ENCODE measurements at places on chromosomes 13 and 19.
A peak's percentile ranks its signal among the peaks of the same experiment; 100 is the strongest.

DNA sequence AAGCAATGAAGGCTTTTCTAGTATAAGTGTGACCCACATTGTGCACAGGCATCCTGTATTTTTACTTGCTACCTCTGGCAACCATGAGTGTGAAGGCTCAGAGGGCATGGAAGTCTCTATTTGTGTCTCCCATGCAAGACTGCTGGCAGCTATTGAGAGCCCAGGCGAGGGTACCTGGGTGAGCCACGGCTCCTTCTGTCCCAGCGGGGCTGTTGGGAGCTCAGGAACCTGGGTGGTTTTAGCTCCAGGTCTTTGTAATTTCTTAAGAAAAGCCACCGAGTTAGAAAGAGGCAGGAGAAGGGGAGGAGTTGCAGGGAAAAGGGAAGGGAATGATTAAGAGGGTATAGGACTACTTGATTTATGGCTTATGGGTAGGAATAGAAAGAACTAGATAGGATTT is 190.4 kb upstream of the SOX1 start:
- no peaks in the 10 kb centered on the region for H3K4me1 ChIP-seq
- no peak overlapping the region for H3K27ac ChIP-seq
- DNase-seq, result no peak
- H3K36me3 ChIP-seq, result no peaks in the 10 kb centered on the region
- H3K27me3 ChIP-seq, result peaks cover 4% of the 10 kb centered on the region
- H3K4me3 ChIP-seq, result no peak overlapping the region

GRCh38 chr13:66553391-66553790 is 676.7 kb downstream of the PCDH9 start:
- H3K27ac ChIP-seq, result no peak overlapping the region
- H3K4me1 ChIP-seq, result no peaks in the 10 kb centered on the region
- H3K36me3 ChIP-seq, result no peaks in the 10 kb centered on the region
- no peak for DNase-seq
- H3K4me3 ChIP-seq, result no peak overlapping the region

GRCh38 chr19:2726160-2726855 is 5.1 kb upstream of the DIRAS1 start:
- H3K27me3 ChIP-seq, result no peaks in the 10 kb centered on the region
- H3K4me3 ChIP-seq, result no peak overlapping the region
- H3K4me1 ChIP-seq, result no peaks in the 10 kb centered on the region

- no peaks in the 10 kb centered on the region for H3K4me1 ChIP-seq
- no peak overlapping the region for H3K4me3 ChIP-seq
- no peaks in the 10 kb centered on the region for H3K27me3 ChIP-seq
- DNase-seq, result no peak
- no peak overlapping the region for H3K27ac ChIP-seq
Measured at GRCh38 chr13:106533943-106534638, 1.4 kb downstream of the EFNB2 start.

DNA sequence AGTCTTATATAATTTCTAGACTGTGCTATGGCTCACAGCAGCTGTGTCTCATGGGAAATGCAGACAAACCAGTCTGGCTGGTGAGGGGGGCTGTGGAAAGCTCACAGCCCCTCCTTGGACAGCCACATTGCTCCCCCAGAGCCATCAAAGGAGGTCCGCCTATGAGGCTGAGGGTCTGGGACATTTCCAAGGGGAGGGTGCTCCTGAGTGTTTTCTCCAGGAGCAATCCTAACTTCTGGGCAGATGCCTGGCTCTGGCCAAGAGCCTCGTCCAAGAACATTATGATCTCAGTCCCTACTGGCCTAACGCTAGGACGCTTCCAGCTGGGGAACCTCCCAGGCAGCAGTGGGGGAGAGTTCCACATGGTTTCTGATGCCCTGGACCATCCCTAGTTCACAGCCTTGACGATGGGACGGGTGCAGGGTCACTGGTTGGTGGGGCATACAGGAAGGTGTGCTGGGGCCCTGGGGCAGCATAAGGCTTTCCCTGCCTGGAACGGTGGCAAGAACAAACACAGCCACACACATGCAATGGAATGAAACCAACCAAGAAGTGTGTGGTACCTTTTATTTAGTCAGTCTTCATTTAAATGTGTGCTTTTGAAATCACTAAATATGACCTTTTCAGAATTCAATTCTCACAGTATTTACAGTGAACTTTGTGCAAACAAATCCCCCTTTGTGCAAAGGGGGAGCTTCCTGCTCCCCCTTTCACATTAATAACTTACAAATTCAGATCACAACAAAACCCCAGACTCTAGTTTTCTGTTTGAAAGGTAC is 60.6 kb downstream of the CDADC1 start:
- H3K36me3 ChIP-seq, result no peaks in the 10 kb centered on the region
- DNase-seq, result no peak
- no peaks in the 10 kb centered on the region for H3K27me3 ChIP-seq

- no peak overlapping the region for H3K4me3 ChIP-seq
- no peaks in the 10 kb centered on the region for H3K27me3 ChIP-seq
- no peaks in the 10 kb centered on the region for H3K36me3 ChIP-seq
- DNase-seq, result no peak
- H3K4me1 ChIP-seq, result no peaks in the 10 kb centered on the region
Measured at GRCh38 chr13:103539721-103540381, 473.6 kb upstream of the SLC10A2 start.

GRCh38 chr19:19345232-19345631 is 24.6 kb downstream of the MAU2 start:
- H3K27me3 ChIP-seq, result no peaks in the 10 kb centered on the region
- peaks cover 91% of the 10 kb centered on the region for H3K36me3 ChIP-seq
- DNase-seq, result no peak
- no peak overlapping the region for H3K27ac ChIP-seq
- no peak overlapping the region for H3K4me3 ChIP-seq

DNA sequence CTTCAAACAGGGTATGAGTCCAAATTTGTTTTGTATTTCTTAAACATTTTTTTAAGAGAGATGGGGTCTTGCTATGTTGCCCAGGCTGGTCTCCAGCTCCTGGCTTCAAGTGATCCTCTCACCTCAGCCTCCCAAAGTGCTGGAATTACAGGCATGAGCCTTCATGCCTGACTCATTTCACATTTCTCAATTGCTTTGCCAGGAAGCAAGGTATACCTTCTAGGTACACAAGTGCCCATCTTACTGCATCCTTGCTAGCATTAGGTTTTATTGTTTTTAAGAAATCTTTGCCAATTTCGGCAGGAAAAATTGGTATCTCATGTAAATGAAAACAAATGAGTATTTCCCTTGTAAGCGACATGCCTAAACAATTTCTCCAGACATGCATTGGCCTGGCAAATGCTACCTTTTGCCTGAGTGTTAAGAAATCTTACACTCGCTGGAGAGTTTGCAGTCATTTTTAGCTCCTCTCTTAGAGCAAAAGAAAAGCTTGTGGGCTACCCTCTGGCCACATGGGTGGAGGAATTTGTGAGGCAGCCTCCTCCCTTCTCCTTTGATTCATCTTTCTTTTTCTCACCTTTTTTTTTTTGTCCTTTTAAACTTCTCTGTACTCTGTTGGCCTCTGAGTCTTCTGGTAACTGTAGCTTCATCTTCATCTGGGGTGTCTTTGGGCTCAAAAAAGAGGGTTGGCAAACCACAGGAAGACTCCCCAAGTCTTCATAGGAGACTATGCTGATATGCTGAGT is 33.0 kb downstream of the ACTL9 start:
- H3K4me3 ChIP-seq, result no peak overlapping the region
- H3K27ac ChIP-seq, result peak overlapping the region; percentile 79
- DNase-seq, result peak; percentile 29
- peaks cover 57% of the 10 kb centered on the region for H3K4me1 ChIP-seq

DNA sequence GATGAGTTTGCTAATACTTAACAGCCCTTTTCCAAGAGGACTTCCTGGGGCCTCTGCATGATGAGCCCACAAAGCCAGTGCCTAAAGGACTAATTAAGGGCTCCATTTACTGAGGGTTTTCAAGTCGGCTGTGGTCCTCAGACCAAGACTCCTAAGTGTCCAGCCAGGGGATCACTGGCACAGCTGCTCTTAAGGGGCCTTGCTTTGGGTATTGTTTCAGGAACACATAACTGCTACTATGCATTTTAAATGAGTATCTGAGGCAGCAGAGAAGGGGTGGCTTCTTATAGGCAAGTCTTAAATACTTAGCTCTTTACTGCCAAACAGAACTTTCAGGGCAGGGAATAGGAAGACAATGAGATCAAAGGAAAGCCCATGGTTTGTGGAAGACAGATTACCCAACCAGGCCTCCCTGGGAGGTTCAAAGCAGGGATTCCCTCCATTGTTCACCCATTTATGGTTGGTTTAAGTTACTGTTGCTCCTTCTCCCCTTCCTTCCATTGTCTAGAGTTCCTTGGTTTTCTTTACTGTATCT is 61.9 kb downstream of the TNFRSF19 start:
- H3K4me1 ChIP-seq, result no peaks in the 10 kb centered on the region
- H3K4me3 ChIP-seq, result no peak overlapping the region
- no peak overlapping the region for H3K27ac ChIP-seq
- DNase-seq, result no peak

GRCh38 chr19:36547001-36547732 is 19.1 kb upstream of the ZNF260 start:
- peaks cover 95% of the 10 kb centered on the region for H3K36me3 ChIP-seq
- H3K4me3 ChIP-seq, result no peak overlapping the region
- H3K27ac ChIP-seq, result no peak overlapping the region
- no peak for DNase-seq
- no peaks in the 10 kb centered on the region for H3K4me1 ChIP-seq
- H3K27me3 ChIP-seq, result no peaks in the 10 kb centered on the region

GRCh38 chr13:84569366-84569765 is 687.1 kb upstream of the SLITRK1 start:
- H3K4me3 ChIP-seq, result no peak overlapping the region
- no peak overlapping the region for H3K27ac ChIP-seq
- DNase-seq, result no peak
- H3K36me3 ChIP-seq, result no peaks in the 10 kb centered on the region
- no peaks in the 10 kb centered on the region for H3K27me3 ChIP-seq
- H3K4me1 ChIP-seq, result 0 out of 2 replicates have a peak, but pooled peaks cover 3% of the 10 kb centered on the region

- DNase-seq, result no peak
- no peak overlapping the region for H3K4me3 ChIP-seq
- H3K27ac ChIP-seq, result no peak overlapping the region
- H3K27me3 ChIP-seq, result no peaks in the 10 kb centered on the region
Measured at GRCh38 chr19:3269916-3270671, 45.6 kb downstream of the CELF5 start.

DNA sequence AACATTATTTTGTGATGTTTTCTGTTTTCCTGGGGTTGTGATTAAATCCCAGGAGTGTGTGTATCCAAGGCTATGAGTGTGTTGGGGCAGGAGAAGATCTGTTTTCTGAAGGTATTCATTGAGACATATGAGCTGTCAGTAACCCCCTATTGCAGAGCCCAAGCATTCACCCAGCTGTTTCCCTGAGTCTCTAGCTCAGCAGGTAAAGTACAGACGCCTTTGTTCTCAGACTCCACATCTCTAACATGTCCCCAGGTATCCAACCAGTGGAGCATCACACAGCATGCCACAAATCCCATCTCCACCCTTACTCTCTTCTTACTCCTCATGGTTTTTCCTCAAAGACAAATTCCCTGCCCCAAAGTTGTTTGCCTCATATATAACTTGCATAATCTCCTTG is 213.6 kb downstream of the PCDH20 start:
- DNase-seq, result no peak
- no peaks in the 10 kb centered on the region for H3K4me1 ChIP-seq
- H3K36me3 ChIP-seq, result no peaks in the 10 kb centered on the region
- H3K4me3 ChIP-seq, result no peak overlapping the region

- no peak overlapping the region for H3K27ac ChIP-seq
- no peaks in the 10 kb centered on the region for H3K4me1 ChIP-seq
- DNase-seq, result no peak
- no peaks in the 10 kb centered on the region for H3K36me3 ChIP-seq
- H3K4me3 ChIP-seq, result no peak overlapping the region
Measured at GRCh38 chr13:100473501-100474044, 115.0 kb downstream of the GGACT start.

DNA sequence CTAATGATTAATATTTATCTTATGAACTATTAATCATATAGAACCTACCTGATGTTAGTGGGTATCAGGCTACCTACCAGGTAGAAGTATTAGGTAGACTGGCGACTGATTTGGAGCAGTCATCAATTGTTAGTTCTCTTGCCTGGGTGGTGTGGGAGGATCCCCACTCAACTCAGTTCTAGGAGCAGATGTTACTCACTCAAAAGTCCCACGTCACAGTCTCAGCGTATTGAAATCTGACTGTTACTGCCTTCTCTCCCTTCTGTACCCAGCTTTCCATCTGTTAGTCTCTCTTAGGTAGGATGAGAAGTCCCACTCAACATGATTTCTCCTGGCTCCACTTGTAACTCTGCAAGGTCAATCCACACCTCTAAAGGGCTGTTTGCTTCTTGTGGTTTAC is 102.7 kb downstream of the OLFM4 start:
- DNase-seq, result no peak
- no peaks in the 10 kb centered on the region for H3K27me3 ChIP-seq
- H3K27ac ChIP-seq, result no peak overlapping the region
- H3K36me3 ChIP-seq, result no peaks in the 10 kb centered on the region
- no peak overlapping the region for H3K4me3 ChIP-seq

DNA sequence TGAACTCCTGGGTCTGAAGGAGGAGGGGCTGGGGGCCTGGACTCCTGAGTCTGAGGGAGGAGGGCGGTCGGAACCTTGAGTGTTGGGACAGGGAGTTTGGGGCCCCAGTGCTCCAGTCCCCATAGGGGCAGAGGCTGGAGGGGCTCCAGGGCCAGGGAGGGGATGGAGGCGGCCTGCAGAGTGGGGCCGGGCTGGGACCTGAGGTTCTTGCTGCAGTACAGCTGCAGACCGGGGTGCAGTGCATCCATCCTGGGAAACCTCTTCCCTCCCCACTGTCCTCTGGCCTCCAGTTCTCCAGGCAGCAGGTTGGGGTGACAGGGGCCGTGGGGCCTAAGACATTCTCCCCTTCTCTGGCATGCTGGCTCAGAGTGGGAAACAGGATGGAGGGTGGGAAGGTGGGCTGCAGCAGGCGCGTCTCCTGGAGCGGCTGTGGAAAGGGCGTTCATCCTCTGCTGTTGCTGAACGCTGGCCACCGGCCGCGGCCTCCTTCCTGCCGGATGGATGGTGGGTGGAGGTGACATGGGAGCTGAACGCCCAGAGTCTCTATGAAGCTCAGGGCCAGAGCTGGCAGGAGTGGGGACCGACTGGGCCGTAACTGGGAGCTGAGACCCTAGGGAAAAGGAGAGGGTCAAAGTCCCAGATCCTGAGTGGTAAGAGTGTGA is 1.6 kb downstream of the BRSK1 start:
- H3K27ac ChIP-seq, result no peak overlapping the region
- no peaks in the 10 kb centered on the region for H3K27me3 ChIP-seq
- H3K4me3 ChIP-seq, result no peak overlapping the region
- H3K4me1 ChIP-seq, result peaks cover 5% of the 10 kb centered on the region

GRCh38 chr19:20371911-20372310 is 193.7 kb downstream of the ZNF737 start:
- no peak overlapping the region for H3K4me3 ChIP-seq
- H3K27ac ChIP-seq, result no peak overlapping the region
- no peaks in the 10 kb centered on the region for H3K4me1 ChIP-seq
- no peaks in the 10 kb centered on the region for H3K36me3 ChIP-seq
- no peaks in the 10 kb centered on the region for H3K27me3 ChIP-seq
- no peak for DNase-seq

DNA sequence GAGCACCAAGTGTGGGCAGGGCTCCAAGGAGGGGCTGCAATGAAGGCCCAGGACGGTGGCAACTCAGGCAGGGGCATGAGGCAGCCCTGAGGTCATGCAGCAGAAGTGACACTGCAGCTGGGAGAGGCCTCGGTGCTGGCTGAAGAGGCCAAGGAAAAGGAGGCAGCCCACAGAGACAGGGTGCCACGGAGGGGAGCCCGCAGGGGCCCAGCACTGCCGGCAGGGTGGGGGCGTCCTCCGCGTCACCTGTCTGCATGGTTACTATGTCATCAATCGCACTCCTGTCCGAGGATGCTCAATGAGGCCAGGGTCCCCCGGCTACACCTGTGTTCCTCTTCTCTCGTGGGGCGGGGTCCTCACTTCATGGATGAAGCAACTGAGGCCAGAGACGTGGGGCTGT is 123.1 kb downstream of the TUBA3C start:
- H3K27ac ChIP-seq, result no peak overlapping the region
- no peak for DNase-seq
- no peaks in the 10 kb centered on the region for H3K36me3 ChIP-seq
- H3K4me1 ChIP-seq, result no peaks in the 10 kb centered on the region
- no peak overlapping the region for H3K4me3 ChIP-seq

Data from DND-41 (cell line).